ENCODE measurements at places on chromosomes 4 and X. TPM values are rescaled to one million over a fixed set of nuclear protein-coding genes. Genes with fewer than 3 reads are reported as not detected.

The MAGEA2B gene
- total RNA-seq = not detected

The FANCB gene
- 5.1 TPM for total RNA-seq

GRCh38 chr4:3022112-3022511 is 52.2 kb downstream of the HTT-AS start:
- no peak overlapping the region for H3K4me3 ChIP-seq
- H3K36me3 ChIP-seq = no peaks in the 10 kb centered on the region
- no peaks in the 10 kb centered on the region for H3K4me1 ChIP-seq
- no peak for DNase-seq
- no peaks in the 10 kb centered on the region for H3K27me3 ChIP-seq

The TBC1D9 gene
- total RNA-seq = 34.2 TPM

GRCh38 chr4:24063731-24064130 is 173.9 kb upstream of the PPARGC1A start:
- H3K4me3 ChIP-seq = no peak overlapping the region
- no peaks in the 10 kb centered on the region for H3K27me3 ChIP-seq

DNA sequence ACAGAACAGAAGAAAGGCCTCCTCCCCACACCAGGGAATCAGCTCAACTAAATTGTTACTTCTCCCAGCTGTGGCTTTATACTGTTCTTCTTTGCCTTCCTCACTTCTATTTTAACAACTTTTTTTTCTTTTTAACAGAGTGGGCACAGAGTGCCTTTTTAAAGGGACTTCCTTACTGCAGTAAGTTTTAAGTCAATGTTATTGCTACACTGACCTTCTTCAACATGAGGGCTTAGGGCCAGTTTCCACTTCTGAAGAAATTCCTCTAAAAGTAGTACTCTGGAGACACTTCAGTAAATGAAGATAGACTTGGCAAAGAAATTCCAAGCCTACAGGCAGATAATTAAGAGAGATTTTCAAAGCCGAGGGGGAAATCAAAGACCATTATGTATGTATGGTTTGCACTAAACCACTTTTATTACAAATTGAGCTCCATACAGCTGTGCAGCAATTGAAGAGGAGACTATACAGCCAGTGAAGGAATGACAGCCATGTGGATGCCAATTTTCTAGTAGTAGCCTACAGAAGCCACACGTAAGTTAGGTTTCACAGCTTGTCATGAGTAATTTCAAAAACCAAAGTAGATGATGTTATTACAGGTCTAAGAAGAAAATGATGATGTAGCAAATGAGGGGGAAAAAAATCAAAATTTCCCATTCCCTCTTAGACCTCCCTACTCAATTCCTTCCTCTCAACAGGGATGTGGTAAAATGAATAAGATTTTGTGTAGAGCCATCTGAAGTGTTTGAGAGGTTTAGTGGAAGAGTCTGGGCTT is 36.9 kb upstream of the RASGEF1B start:
- no peaks in the 10 kb centered on the region for H3K27me3 ChIP-seq
- no peak for DNase-seq
- H3K36me3 ChIP-seq = no peaks in the 10 kb centered on the region
- H3K4me3 ChIP-seq = no peak overlapping the region
- H3K27ac ChIP-seq = no peak overlapping the region

DNA sequence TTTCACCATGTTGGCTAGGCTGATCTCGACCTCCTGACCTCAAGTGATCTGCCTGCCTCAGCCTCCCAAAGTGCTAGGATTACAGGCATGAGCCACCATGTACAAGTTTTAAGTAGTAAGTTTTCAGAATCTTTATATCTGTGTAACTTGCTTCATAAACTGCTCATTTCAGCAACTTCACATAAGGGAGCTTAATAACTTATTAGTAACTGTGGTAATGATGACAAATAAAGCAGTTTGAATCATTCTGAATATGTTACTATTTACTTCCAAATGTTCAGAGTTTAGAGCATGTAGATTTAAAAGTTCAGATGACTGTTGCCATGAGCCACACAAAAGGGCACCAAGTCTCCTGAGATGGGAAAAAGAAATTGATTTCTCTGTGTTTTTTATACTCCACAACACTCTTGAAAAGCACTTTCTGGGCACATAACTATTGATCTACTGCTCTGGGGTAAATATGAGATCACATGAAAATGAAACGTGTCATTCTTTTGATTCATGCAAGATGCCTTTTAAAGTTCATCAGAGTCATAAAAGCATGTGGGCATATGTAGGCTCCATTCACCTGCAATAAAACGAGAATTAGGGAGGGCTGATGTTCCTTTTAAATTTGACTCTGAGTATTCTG is 14.1 kb upstream of the CA5B start:
- H3K4me3 ChIP-seq = no peak overlapping the region
- no peaks in the 10 kb centered on the region for H3K4me1 ChIP-seq
- DNase-seq = no peak
- no peak overlapping the region for H3K27ac ChIP-seq

DNA sequence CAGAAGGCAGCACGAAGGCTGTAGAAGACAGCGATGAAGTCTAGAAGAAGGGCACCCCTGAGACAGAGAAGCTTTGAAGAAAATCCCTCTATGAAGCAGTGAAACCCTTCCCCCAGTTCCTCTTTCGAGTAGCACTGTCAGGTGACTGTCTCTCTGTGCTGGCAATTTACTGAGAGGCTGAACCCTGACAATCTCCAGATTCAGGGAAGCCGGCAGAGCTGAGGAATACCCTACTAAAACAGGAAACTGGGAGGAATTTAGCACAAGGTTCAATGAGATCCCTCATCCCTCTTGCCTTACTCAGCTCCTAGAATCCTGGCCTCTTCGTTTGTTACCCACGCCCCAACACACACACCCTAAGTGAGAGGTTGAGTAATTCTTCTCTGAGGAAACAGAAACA is 239.7 kb upstream of the NOCT start:
- no peaks in the 10 kb centered on the region for H3K36me3 ChIP-seq
- DNase-seq = no peak
- H3K4me3 ChIP-seq = no peak overlapping the region
- no peaks in the 10 kb centered on the region for H3K4me1 ChIP-seq
- no peak overlapping the region for H3K27ac ChIP-seq

DNA sequence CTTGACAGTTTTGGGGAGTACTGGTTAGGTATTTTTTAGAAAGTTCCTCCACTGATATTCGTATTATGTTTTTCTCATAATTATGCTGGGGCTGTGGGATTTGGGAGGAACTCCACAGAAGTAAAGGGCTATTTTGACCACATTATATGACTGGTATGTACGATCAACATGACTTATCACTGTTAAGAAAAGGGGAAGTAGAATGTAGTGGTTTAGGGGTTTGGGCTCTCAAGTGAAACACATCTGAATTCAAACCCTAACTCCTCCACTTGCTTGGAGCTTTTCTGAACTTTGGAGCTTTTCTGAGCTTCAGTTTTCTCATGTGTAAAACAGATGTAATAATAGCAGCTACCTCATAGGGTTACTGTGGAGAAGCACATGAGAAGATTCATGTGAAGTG is 96.4 kb upstream of the C1GALT1C1 start:
- H3K27ac ChIP-seq = no peak overlapping the region
- H3K36me3 ChIP-seq = no peaks in the 10 kb centered on the region
- no peaks in the 10 kb centered on the region for H3K4me1 ChIP-seq
- DNase-seq = no peak
- no peak overlapping the region for H3K4me3 ChIP-seq

The CT47A7 gene
- total RNA-seq = not detected

DNA sequence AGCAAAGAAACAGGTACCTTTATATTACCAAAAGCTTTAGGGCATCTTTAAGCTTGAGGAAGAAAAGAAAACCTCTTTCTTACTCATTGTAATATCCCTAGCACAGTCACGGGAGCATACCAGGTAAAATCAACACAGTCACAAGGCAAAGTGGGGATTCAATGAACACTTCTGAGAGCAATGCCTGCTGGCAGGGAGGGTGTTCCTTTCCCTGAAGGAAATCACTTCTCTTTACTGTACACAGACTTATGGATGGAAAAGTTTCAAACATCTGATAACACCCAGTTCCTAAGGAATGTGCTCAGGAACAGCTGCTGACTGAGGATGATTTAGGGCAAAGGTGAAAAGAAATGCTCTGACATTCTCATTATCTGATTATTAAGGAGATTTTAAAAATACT is 94.8 kb downstream of the MAML3 start:
- H3K27me3 ChIP-seq = no peaks in the 10 kb centered on the region
- peak; percentile 31 for DNase-seq
- no peak overlapping the region for H3K4me3 ChIP-seq

DNA sequence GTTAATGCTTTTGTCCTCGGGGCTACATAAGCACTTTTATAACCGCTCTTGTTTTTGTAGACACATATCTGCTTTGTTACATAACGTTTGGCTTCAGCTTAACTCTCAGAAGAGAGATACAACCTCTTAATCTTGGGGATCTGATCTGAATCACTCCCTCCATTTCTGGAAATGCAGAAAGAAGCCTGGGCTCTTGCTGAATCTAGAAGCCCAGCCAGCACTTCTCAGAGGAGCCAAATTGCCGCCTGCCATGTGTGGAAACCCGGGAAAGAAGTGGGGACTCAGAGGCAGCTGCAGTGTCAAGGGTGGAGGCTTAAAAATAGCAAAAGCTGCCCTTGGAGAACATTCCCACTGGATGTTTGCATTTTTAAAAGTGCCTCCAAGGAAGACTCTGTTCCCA is 69.3 kb upstream of the LDB2 start:
- no peak overlapping the region for H3K4me3 ChIP-seq
- no peak for DNase-seq
- no peaks in the 10 kb centered on the region for H3K27me3 ChIP-seq
- no peaks in the 10 kb centered on the region for H3K4me1 ChIP-seq

- H3K27ac ChIP-seq = peak overlapping the region; percentile 68
- DNase-seq = peak; percentile 27
- no peaks in the 10 kb centered on the region for H3K27me3 ChIP-seq
- H3K36me3 ChIP-seq = no peaks in the 10 kb centered on the region
- no peaks in the 10 kb centered on the region for H3K4me1 ChIP-seq
These were observed 40.6 kb downstream of the FAM149A start for GRCh38 chr4:186144946-186145569.

DNA sequence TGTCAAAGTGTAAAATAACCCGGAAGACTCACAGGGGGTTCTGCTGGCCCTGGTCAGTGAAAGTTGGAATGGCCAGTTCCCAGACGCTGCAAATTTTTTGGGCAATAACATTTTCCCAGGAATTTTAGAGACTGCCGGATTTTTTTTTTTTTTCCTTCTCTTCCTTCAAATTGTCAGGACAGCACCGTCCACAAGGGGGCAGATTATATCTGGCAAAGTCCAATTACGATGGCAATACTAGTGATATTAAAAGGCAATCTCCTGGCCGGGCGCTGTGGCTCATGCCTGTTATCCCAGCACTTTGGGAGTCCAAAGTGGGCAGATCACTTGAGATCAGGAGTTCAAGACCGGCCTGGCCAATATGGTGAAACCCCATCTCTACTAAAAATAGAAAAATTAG is 20.5 kb downstream of the SLC25A5 start:
- no peak overlapping the region for H3K27ac ChIP-seq
- H3K4me3 ChIP-seq = no peak overlapping the region
- no peaks in the 10 kb centered on the region for H3K36me3 ChIP-seq
- no peaks in the 10 kb centered on the region for H3K27me3 ChIP-seq
- no peaks in the 10 kb centered on the region for H3K4me1 ChIP-seq
- peak; percentile 51 for DNase-seq

The GASK1B gene
- total RNA-seq = 20.2 TPM

The AP1AR gene
- total RNA-seq = 15.3 TPM

- no peak overlapping the region for H3K4me3 ChIP-seq
- no peaks in the 10 kb centered on the region for H3K27me3 ChIP-seq
- no peak overlapping the region for H3K27ac ChIP-seq
- H3K36me3 ChIP-seq = no peaks in the 10 kb centered on the region
These were observed 1.7 kb upstream of the BMP2K start for GRCh38 chr4:78774417-78774816.

The LGI2 gene
- 0.05 TPM for total RNA-seq

DNA sequence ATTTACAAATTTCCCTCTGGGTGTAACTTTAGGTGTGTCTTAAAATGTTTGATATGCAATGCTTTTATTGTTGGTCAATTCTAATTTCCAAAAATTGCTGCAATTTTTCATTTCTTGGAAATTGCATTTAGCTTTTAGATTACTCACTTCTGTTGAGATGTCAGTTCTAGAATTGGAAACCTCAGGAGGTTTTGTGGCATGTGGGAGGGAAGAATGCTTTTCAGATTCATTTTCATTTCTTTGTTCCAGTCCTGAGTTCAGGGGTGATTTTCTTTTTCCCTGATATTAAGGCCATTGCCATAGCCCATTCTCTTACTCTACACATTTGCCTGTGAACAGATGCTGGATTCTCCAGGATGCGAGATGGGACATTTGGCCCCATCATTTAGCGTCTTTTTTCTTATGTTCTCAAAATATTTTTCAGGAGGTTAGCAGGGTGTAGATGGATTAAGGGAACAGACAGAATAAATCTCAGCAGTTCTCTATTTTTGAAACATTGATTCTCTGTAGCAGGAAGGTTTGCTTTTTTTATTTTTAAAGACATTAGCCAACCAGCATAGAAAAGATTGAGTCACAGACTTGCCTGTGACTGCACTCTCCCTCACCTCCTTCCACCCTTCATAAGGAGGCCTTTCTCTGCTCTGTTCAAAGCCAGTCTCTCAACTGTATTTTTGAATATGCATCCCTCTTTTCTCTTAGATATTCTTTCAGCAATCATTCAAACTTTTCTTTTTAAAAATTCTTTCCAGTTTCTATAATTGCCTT is 238.4 kb upstream of the ANXA3 start:
- no peaks in the 10 kb centered on the region for H3K36me3 ChIP-seq
- no peak overlapping the region for H3K4me3 ChIP-seq
- no peak overlapping the region for H3K27ac ChIP-seq
- no peaks in the 10 kb centered on the region for H3K4me1 ChIP-seq
- no peak for DNase-seq

The TRIM2 gene
- total RNA-seq = 54.5 TPM

DNA sequence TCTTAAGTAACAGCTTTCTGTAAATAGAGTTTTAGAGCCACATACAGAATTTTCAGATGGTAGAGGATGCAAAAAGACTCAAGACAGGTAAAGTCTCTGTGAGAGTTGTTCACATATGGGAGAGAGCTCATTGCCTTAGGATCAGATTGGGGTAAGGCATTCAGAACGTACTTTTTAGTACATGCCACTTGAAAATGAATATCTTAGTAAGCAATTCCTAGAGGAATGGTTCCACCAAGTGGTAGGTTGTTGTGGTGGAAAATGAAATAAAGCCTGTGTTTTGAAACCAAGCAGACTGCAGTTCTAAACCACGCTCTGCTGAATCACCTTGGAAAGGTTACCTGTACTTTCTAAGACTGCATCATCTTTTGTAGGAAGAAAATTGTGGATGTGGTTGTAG is 547.0 kb upstream of the LCORL start:
- no peaks in the 10 kb centered on the region for H3K4me1 ChIP-seq
- H3K27me3 ChIP-seq = no peaks in the 10 kb centered on the region
- no peaks in the 10 kb centered on the region for H3K36me3 ChIP-seq
- no peak for DNase-seq
- H3K27ac ChIP-seq = no peak overlapping the region
- no peak overlapping the region for H3K4me3 ChIP-seq

DNA sequence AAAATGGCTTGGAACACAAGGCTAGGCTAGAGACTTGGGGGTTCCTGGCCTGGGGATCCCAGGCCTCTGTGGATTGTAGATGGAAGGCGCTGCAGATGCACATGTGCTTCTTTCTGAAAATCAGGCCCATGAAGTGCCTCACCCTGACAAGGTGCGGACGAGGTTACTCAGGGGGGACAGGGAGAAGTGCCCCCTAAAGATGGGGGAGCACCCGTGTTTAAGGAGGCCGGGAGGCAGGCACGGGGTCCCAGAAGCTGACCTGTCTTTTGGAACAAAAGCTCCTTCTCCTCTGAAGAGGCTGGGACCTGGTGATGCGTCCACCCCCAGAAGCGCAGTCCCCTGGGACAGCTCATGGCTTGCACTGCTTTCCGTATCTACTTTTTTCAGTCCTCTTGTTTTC is 2.4 kb downstream of the PDZD4 start:
- no peak for DNase-seq
- H3K27me3 ChIP-seq = no peaks in the 10 kb centered on the region
- H3K4me1 ChIP-seq = no peaks in the 10 kb centered on the region
- H3K27ac ChIP-seq = no peak overlapping the region
- H3K4me3 ChIP-seq = no peak overlapping the region

All from prostate gland (tissue), 2 donors.